Skin of body (tissue), 3 donors: ENCODE measurements at places on chromosomes 6 and 20. TPM values are rescaled to one million over a fixed set of nuclear protein-coding genes. Genes with fewer than 3 reads are reported as not detected.

The SH3BGRL2 gene
- total RNA-seq: 19.5 TPM

The TP53TG5 gene
- not detected for total RNA-seq

The BPIFB1 gene
- total RNA-seq: not detected

The GRM1 gene
- total RNA-seq: 0.10 TPM

The HFE gene
- total RNA-seq: 4.6 TPM

The LGSN gene
- total RNA-seq: not detected
